ENCODE measurements at places on chromosomes 11 and 22.
A peak's percentile ranks its signal among the peaks of the same experiment; 100 is the strongest.

GRCh38 chr11:46100670-46101069 lies 20.6 kb downstream of the PHF21A start:
- DNase-seq, result no peak

GRCh38 chr11:102849311-102849710 lies 5.9 kb upstream of the MMP3 start:
- DNase-seq, result no peak

DNA sequence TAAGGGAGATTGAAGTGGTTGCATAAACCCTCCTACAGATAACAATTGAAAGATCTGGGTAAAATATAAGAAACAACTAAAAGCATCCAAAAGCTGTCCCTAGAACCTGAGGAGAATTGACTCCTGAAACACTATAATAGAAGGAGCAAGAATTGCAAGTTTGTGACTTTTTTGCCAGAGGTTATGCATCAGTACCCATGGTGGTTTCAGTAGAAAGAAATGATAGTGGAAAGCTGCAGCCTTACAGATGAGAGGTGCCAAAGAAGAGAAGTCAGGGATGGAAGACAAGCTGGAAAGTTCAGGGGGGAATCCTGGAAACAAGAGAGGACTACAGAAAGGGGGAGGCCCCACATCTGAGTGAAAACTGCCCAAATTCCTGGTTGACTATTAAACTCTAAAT lies 80.7 kb downstream of the PACS1 start:
- DNase-seq, result no peak

DNA sequence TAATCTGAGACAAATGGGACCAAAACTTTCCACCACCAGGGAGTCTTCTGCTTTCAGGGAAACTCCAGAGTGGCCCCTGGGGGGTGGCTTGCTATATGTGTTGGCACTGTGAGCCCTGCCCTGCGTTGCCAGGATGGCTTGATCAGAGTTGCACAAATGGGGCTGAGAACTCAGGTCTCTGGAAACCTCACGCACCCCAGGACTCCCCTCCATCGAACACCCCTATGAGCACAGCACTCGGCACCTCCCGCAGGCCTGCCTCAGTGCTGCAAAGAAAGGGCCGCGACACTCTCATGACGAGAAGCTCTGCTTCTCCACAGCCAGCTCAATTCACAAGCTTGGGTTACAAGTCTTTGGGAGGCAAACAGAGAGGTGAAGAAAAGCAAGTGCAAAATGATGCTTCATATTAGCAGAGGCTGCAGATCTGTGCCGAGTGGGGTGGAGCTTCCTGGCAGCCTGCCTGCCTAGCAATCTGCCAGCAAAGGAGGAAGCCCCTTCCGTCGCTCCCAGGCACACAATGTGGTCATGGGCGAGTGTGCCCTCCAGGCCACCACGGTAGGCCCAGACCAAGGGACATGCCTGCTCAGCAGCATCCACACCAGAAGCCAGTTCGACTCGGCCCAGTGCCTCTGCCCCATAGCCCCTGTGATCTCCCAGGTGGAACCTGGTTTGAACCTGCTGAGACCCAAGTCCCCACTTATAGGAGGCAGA lies 55.7 kb downstream of the MYH9 start:
- peak; percentile 50 for DNase-seq

GRCh38 chr11:45209891-45210699 lies 63.7 kb downstream of the PRDM11 start:
- DNase-seq, result peak; percentile 23

- no peak for DNase-seq
These were observed 126.0 kb downstream of the SYN3 start for GRCh38 chr22:32932176-32932575.

DNA sequence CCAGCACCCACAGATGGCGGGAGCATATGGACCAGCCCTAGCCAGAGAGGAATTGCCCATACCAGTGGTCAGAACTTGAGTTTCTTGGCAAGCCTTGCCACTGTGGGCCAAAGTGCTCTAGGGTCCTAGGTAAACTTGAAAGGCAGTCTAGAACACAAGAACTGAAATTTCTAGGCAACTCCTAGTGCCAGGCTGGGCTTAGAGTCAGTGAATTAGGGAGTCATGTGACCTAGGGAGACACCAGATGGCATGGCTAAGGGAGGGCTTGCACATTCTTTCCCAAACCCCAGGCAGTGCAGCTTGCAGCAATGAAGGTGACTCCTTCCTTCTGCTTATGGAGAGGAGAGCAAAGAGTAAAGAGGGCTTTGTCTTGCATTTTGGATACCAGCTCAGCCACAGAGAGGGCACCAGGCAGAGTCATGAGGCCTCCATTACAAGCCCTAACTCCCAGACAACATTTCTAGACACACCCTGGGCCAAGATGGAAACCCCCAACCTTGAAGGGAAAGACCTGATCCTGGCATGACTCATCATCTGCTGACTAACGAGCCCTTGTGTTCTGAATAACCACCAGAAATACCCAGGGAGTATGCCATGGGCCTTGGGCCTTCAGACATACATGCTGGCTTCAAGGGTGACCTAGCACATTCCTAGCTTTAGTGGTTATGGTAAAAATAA lies 19.2 kb upstream of the OR56A3 start:
- no peak for DNase-seq

GRCh38 chr11:65899356-65900124 lies 648 bp downstream of the FOSL1 start:
- DNase-seq, result no peak

DNA sequence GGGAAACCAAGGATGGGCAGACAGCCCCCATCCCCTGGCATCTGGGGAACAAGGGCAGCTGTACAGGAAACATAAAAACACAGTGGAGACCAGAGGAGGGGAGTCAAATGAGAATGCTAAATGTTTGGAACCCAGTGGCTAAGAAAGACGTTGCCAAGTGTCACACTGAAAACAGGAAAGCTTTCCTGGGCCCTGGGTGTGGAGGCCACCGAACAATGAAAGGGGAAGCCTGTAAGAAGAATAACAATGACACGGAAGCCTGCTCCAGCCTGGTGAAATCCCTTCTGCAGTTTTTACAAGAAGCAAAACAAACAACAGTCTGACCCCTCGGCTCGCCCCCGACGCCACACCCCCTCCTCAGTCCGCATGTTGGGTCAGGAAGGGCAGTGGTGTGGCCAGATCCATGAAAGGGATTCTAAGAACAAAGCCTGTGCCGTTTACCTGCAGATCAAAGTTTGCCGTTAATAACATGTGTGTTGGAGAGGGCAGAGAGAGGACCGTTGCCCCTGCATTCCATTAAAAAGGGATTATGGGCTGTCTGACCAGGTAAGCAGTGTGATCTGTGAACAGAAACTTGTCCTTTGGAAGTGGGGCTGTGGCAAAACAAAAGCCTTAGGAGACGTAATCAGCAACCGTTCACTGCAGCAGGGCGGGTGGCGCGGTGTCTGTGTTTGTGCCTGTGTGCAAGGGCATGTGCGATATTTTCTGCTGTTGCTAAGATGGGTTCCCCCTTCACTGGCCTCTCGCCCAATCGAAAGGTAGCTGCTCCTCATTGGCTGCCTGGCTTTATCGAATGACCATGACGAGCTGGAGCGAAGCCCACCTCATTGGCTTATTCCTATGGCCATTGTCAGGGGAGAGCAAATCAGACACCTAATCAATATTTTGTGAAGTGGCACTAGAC lies 113.7 kb upstream of the BLID start:
- peak; percentile 14 for DNase-seq

DNA sequence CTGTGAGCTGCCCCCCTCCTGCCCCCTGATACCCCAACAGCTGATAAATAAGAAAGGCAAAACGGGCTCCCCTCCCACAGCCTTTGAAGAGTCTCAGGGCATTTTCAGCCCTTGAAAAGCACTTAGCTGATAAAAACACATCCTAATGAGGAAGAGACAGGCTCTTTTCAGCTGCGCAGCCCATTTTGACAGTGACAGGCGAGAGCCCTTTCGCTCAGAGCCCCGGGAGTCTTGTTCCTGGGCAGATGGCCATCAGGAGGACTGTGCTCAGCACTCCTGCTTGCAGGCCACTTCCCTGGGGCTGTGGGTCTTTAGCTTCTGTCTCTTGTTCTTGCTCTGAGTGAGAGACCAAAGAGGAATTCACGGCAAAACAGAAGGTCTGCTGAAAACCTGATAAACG lies 757.2 kb downstream of the BRD1 start:
- no peak for DNase-seq

DNA sequence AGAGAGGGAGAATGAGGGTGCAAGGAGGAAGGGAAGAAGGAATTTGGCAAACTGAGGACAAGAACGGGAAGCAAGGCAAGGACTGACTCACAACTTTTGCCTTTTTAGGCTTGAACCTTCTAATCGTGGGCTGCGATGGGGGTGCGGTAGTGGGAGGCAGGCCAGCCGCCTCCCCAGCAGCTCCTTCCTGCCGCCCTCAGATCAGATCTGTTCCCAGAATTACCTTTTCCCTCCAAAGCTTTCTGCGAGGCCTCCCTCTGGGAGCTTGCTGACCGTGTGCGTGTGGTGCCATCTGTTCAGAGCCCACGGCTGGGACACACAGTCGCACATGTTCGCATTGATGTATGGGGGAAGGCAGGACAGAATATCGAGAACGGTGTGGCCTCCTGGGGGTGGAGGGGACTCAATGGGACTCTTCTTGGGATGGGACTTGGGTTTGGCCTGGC lies 86.9 kb upstream of the PARVA start:
- DNase-seq, result no peak

DNA sequence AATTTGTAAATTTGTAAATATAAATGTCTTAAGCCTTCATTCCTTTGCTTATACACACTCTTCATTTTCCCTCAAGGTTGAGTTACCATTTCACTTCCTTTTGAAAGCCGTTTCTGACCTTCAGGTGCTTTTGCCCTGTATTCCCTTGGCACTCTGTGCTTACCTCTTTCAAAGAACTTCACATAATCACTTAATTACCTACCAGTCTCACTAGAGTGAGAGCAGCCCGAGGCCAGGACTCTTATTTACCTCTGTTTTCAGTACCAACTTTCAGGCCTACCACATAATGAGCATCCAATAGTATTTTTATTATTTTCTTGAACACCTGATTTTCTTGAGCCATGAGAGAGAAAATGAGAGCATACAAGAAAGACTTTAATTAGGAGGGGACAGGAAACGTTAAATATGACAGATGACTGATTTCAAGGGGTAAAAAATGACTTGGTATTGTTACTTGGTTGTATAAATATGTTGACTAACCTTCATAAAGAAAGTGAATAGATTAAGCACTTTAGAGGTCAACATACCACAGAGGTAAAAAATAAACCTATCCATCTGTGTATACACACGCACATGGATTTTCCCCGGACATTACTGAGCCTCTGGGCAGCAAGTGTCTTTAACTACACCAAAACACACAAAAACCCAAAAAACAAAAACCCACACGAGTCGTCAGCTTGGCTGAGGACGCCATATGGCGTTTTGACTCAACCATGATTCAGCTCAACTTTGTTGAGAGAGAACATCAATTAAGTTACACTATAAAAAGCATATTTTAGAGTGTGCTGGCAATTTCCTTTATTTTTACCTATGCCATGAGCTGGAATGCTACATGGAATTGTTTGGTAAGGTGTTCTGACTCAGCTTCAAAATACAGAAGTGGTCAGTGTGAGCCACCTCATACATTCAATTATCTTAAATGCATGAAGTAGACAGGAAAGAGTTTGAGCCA lies 7.6 kb downstream of the ATXN10 start:
- no peak for DNase-seq

GRCh38 chr11:73716153-73717056 lies 44.5 kb downstream of the RAB6A start:
- DNase-seq, result no peak

- DNase-seq, result no peak
These were observed 93.1 kb upstream of the ZC3H12C start for GRCh38 chr11:110000031-110000502.

DNA sequence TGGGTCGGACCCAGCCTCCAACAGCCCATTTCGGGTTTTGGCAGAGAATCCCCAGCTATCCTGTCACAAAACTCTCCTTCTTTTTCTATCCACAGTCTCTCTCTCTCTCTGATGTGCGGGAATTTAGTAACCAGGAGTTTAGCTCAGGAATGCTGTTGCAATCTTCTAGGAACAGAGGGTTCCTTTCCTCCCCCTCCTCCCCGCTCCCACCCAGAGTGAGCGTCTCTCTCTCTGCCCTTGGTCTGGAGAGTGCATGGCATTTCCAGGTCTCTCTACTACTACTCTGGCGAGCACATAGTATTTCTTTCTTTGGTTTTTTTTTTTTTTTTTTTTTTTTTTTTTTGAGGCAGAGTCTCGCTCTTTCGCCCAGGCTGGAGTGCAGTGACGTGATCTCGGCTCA lies 17.7 kb downstream of the APIP start:
- DNase-seq, result no peak

GRCh38 chr11:85459304-85459703 lies 167.8 kb downstream of the DLG2 start:
- DNase-seq, result no peak

DNA sequence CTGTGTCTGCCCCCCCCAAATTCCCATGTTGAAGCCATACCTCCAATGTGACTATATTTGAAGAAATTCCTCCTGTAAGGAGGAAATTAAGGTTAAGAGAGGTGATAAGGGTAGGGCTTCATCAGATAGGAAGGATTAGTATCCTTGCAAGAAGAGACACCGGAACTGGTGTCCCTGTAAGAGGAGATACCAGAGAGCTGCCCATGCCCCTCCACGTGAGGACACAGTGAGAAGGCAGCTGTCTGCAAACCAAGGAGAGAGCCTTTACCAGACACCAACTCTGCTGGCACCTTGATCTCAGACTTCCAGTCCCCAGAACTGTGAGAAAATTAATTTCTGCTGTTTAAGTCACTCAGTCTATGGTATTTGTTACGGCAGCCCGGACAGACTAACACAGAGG lies 109.3 kb downstream of the ARFGAP2 start:
- no peak for DNase-seq

All from hypothalamus (tissue), 51 donors.